ENCODE measurements at places on chromosomes 5 and 9.
A peak's percentile ranks its signal among the peaks of the same experiment; 100 is the strongest.

GRCh38 chr5:168874713-168875380, 295.7 kb upstream of the PANK3 start:
- no peaks in the 10 kb centered on the region for H3K27me3 ChIP-seq
- no peak overlapping the region for H3K4me3 ChIP-seq
- no peak for DNase-seq
- no peak overlapping the region for H3K27ac ChIP-seq

- no peaks in the 10 kb centered on the region for H3K27me3 ChIP-seq
- H3K4me3 ChIP-seq = no peak overlapping the region
- peaks cover 5% of the 10 kb centered on the region for H3K4me1 ChIP-seq
Observed at GRCh38 chr5:95941756-95942155, 19.9 kb downstream of the ELL2 start.

DNA sequence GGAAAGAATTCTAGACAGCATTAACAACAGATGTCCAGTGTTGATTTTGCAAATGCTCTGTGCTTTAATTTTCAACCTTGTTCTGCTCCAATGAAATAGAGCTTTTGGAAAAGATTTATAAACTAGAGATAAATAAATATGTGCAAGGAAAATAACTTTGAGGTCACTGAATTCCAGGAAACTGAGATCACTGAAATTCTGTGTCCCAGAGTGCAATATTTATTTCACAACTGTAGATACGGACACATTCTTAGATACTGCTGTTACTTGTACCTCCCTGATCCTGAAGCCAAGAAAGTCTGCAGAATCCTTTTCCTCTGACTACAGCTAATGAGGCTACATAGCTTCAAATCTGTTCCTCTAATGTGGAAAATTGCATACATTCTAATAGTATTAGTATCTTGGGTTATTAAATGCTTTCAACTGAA, 222.9 kb downstream of the DOCK8 start:
- no peak overlapping the region for H3K27ac ChIP-seq
- H3K4me1 ChIP-seq = no peaks in the 10 kb centered on the region
- H3K4me3 ChIP-seq = no peak overlapping the region
- H3K27me3 ChIP-seq = no peaks in the 10 kb centered on the region
- DNase-seq = no peak

GRCh38 chr5:79488058-79488457, 25.9 kb downstream of the HOMER1 start:
- H3K4me1 ChIP-seq = peaks cover 7% of the 10 kb centered on the region
- H3K27ac ChIP-seq = no peak overlapping the region
- no peak overlapping the region for H3K4me3 ChIP-seq
- DNase-seq = no peak

DNA sequence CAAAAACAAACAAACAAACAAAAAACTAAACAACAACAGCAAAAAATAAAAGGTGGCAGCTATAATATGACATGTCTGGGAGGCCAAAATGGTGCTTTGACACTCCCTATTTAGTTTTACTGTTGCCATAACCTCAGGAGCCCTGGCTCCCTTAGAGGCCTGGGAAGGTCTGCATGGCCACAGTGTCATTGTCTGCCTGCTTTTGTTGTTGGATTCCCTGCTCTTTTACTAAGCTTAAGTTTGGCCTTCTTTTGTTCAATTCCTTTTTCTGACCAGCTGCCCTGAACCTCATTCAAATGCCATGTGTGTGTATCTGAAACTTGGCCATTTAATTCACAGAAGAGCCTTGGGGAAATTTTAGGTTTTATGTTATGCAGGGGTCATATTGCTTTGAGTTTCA, 458.2 kb downstream of the TMEM232 start:
- no peak overlapping the region for H3K4me3 ChIP-seq
- H3K36me3 ChIP-seq = no peaks in the 10 kb centered on the region
- H3K27ac ChIP-seq = no peak overlapping the region
- no peaks in the 10 kb centered on the region for H3K27me3 ChIP-seq
- DNase-seq = no peak
- H3K4me1 ChIP-seq = no peaks in the 10 kb centered on the region

GRCh38 chr9:34158362-34158869, 20.4 kb upstream of the UBAP1 start:
- no peak overlapping the region for H3K27ac ChIP-seq
- H3K27me3 ChIP-seq = no peaks in the 10 kb centered on the region
- DNase-seq = no peak
- H3K4me1 ChIP-seq = no peaks in the 10 kb centered on the region

- H3K36me3 ChIP-seq = no peaks in the 10 kb centered on the region
- no peaks in the 10 kb centered on the region for H3K27me3 ChIP-seq
- no peak for DNase-seq
- H3K4me1 ChIP-seq = no peaks in the 10 kb centered on the region
Observed at GRCh38 chr5:72234265-72234700, 85.8 kb downstream of the MRPS27 start.

GRCh38 chr5:93599001-93599379, 16.0 kb downstream of the NR2F1 start:
- H3K27ac ChIP-seq = no peak overlapping the region
- no peaks in the 10 kb centered on the region for H3K27me3 ChIP-seq
- H3K4me1 ChIP-seq = no peaks in the 10 kb centered on the region
- no peaks in the 10 kb centered on the region for H3K36me3 ChIP-seq

GRCh38 chr5:145937432-145938250, 1.3 kb downstream of the SH3RF2 start:
- no peak overlapping the region for H3K27ac ChIP-seq
- peak overlapping the region; percentile 59 for H3K4me3 ChIP-seq
- H3K36me3 ChIP-seq = no peaks in the 10 kb centered on the region
- peaks cover 5% of the 10 kb centered on the region for H3K4me1 ChIP-seq

GRCh38 chr5:25489834-25490538, 845.2 kb upstream of the CDH10 start:
- no peak overlapping the region for H3K27ac ChIP-seq
- no peaks in the 10 kb centered on the region for H3K27me3 ChIP-seq
- DNase-seq = no peak
- no peak overlapping the region for H3K4me3 ChIP-seq
- H3K36me3 ChIP-seq = no peaks in the 10 kb centered on the region

GRCh38 chr9:38284039-38284575, 108.4 kb upstream of the ALDH1B1 start:
- no peaks in the 10 kb centered on the region for H3K36me3 ChIP-seq
- H3K27ac ChIP-seq = no peak overlapping the region
- no peaks in the 10 kb centered on the region for H3K27me3 ChIP-seq

DNA sequence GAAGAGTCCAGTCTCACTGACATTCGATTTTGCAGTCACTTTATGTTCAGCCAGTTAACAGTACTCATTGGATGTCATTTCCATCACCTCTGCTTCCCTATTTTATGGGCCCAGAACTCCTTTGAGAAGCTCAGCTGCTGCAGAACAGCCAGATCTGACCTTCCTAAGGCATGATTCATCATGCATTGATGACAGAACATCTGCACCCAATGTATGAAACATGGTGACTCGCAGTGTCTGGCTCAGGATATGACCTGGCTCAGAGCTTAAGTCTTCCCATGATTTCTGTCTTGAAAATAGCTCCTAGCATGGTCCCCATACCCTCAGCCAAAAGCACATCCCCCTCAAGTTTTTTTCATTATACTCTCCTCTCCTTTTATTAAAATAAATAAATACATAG, 92.6 kb upstream of the TRIM32 start:
- H3K27ac ChIP-seq = no peak overlapping the region
- H3K4me3 ChIP-seq = no peak overlapping the region
- DNase-seq = no peak
- no peaks in the 10 kb centered on the region for H3K4me1 ChIP-seq

- no peak overlapping the region for H3K27ac ChIP-seq
- H3K36me3 ChIP-seq = no peaks in the 10 kb centered on the region
- no peak overlapping the region for H3K4me3 ChIP-seq
- no peaks in the 10 kb centered on the region for H3K27me3 ChIP-seq
Observed at GRCh38 chr5:165874851-165875250, 2369.4 kb downstream of the MAT2B start.

GRCh38 chr5:55481293-55481855, 53.4 kb downstream of the PLPP1 start:
- no peaks in the 10 kb centered on the region for H3K4me1 ChIP-seq
- no peak overlapping the region for H3K4me3 ChIP-seq
- no peak for DNase-seq
- no peaks in the 10 kb centered on the region for H3K36me3 ChIP-seq

DNA sequence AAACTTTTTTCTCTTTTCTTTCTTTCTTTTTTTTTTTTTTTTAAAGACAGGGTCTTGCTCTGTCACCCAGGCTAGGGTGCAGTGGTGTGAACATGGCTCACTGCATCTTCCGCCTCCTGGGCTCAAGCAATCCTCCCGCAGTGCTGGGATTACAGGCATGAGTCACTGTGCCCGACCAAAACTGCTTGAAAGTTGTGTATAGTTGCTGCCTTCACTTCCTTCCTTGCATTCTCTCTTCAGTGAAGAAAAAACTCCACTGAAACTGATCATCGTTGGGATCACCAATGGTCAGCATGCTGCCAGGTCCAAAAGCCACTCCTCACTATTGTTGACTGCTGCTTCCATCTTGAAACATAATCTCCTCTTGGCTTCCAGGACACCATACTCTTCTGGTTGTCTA, 66.6 kb upstream of the CTNNA1 start:
- H3K4me1 ChIP-seq = no peaks in the 10 kb centered on the region
- H3K36me3 ChIP-seq = no peaks in the 10 kb centered on the region
- no peak overlapping the region for H3K4me3 ChIP-seq

- no peaks in the 10 kb centered on the region for H3K36me3 ChIP-seq
- H3K27me3 ChIP-seq = no peaks in the 10 kb centered on the region
- no peak overlapping the region for H3K4me3 ChIP-seq
Observed at GRCh38 chr5:107805166-107805565, 134.4 kb upstream of the EFNA5 start.

DNA sequence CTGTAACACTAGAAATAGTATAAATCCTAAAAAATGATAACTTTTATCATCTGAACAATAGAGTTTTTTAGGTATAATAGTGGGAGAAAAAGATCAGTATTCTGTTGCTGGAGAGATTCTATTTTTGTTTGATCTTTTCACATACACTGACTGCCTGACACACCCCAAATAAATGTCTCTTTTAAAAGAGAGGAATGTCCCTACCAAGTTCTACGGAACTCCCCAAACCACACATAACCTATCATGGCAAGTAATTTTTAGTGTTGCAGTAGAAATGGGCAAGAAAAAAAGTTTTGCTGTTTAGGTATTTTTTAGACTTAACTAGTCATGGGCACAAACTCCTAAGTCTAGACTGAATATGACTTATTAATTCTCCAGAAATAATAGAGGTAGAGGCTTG, 139.1 kb downstream of the ELAVL2 start:
- H3K36me3 ChIP-seq = no peaks in the 10 kb centered on the region
- DNase-seq = no peak
- no peaks in the 10 kb centered on the region for H3K4me1 ChIP-seq
- H3K27me3 ChIP-seq = no peaks in the 10 kb centered on the region
- no peak overlapping the region for H3K4me3 ChIP-seq

- no peak overlapping the region for H3K27ac ChIP-seq
- no peaks in the 10 kb centered on the region for H3K27me3 ChIP-seq
- H3K36me3 ChIP-seq = no peaks in the 10 kb centered on the region
- H3K4me1 ChIP-seq = no peaks in the 10 kb centered on the region
- H3K4me3 ChIP-seq = no peak overlapping the region
- no peak for DNase-seq
Observed at GRCh38 chr9:92696619-92697018, 26.7 kb upstream of the IPPK start.

DNA sequence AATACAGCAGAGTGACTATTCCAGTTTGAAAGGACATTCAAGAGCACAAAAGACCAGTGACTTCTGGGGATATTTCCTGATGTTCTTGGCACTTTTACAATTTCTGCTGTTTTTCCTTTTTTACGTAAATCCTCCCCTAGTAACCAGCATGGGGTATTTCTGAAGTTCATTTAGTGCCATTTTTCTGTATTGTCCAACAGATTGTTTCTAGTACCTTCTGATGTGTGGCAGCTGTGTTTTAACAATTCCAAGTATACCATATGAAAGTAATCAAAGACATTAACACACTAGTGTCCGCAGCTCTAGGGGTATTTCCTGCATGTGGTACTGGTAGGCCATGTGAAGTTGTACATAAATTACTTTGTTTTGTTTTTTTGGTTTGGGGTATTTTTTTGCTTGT, 53.0 kb upstream of the SMARCA2 start:
- DNase-seq = no peak
- H3K36me3 ChIP-seq = no peaks in the 10 kb centered on the region
- H3K4me1 ChIP-seq = no peaks in the 10 kb centered on the region
- no peaks in the 10 kb centered on the region for H3K27me3 ChIP-seq
- no peak overlapping the region for H3K4me3 ChIP-seq

GRCh38 chr5:137206030-137206715, 293.0 kb downstream of the SPOCK1 start:
- no peaks in the 10 kb centered on the region for H3K36me3 ChIP-seq
- H3K27ac ChIP-seq = no peak overlapping the region
- no peak for DNase-seq
- H3K27me3 ChIP-seq = no peaks in the 10 kb centered on the region
- peaks cover 7% of the 10 kb centered on the region for H3K4me1 ChIP-seq

- H3K27me3 ChIP-seq = no peaks in the 10 kb centered on the region
- H3K4me3 ChIP-seq = no peak overlapping the region
- H3K4me1 ChIP-seq = no peaks in the 10 kb centered on the region
Observed at GRCh38 chr5:64417390-64417789, 88.4 kb upstream of the RGS7BP start.

Measured in testis (tissue), 5 donors.